ENCODE measurements at places on chromosomes 1 and 21.

GRCh38 chr1:78052685-78053405, 7.1 kb downstream of the GIPC2 start:
- no peak for DNase-seq

DNA sequence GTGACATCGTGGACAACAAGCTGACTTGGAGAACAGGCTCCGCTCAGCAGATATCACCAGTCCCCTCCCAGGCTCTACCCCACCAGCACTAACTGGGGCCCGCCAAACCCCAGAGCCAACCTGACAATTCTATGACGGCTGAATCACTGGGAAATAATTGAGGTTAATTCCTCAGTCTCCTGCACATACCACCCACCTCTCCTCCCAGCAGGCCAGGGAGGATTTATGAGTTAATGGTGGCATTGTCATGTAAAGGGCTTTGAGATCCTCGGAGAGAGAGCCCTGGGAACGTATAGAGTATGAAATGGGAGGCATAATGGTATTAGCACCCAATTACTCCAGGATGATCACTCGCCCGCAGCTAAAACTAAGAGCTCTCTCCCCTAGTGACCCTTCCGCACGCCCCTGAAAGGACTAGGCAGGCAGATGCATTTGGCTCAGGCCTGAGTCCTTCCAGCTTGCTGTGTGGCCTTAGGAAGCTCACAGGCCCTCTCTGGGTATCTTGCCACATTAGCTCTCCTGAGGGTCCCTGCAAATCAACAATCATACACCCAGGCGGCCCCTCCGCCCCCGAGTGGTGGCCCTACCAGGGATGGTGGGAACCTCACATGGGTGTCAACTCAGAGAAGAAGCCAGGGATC, 27.3 kb upstream of the PAX7 start:
- DNase-seq, result no peak

DNA sequence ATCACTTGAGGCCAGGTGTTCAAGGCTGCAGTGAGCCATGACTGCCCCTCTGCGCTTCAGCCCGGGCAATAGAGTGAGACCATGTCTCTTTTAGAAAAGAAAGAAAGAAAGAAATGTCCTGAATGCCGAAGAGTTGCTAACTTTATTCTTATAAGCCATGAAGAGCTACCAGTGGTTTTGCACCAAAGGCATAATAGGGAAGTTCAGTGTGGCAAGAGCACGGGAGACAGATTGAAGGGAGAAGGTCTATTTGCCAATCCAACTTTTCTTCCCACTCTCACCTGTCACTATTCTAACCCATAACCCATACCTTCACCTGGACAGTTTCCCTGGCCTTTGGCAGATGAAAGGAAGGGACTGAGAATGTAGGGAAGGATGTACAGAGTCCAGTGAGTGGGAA, 4.4 kb upstream of the PEA15 start:
- no peak for DNase-seq

GRCh38 chr21:22791986-22792560, 1793.9 kb downstream of the NCAM2 start:
- no peak for DNase-seq

- DNase-seq, result no peak
These were observed 387.4 kb upstream of the PKN2 start for GRCh38 chr1:88296642-88297041.

- no peak for DNase-seq
These were observed 23.4 kb downstream of the PRKCZ start for GRCh38 chr1:2073382-2074230.

- peak; percentile 94 for DNase-seq
These were observed at the start of gene NAV1 for GRCh38 chr1:201538612-201539551. Gene NAV1, plus strand, starts transcription at chr1:201539127. Its CDS starts 83,758 bp downstream, at chr1:201622885.

GRCh38 chr1:184158896-184159681, 107.6 kb downstream of the TSEN15 start:
- DNase-seq, result no peak

- no peak for DNase-seq
These were observed 22.1 kb upstream of the COL16A1 start for GRCh38 chr1:31725777-31726535.

DNA sequence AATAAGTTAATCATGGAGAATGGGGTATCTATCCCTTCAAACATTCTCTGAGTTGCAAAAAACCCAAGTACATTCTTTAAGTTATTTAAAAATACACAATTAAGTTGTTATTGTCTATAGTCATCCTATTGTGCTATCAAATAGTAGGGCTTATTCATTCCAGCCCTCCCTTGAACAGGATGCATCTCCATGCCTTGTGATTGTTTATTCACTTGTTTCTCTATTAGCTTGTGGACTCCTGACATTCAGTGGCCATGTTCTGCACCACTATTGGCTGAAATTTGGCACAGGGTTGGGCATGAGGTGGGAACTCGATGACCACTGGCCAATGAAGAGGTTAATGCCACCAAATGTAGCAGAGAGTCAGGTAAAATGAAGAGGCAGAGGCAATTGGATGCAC, 272.8 kb downstream of the TNR start:
- no peak for DNase-seq

- DNase-seq, result no peak
These were observed 515.3 kb upstream of the NR5A2 start for GRCh38 chr1:199512037-199512710.

DNA sequence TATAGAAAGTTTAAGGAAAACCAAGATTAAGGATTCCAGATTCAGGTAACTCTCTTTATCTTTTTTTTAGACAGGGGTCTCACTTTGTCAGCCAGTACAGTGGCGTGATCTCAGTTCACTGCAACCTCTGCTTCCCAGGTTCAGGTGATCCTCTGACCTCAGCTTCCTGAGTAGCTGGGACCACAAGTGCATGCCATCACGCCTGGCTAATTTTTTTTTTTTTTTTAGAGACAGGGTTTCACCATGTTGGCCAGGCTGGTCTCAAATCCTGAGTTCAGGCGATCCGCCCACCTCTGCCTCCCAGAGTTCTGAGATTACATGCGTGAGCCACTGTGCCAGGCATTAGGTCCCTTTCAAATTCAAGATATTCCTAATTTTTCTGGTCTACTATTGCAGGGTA, 15.9 kb downstream of the LZIC start:
- no peak for DNase-seq

- DNase-seq, result no peak
These were observed 10.9 kb downstream of the SMAP2 start for GRCh38 chr1:40384413-40384762.

- no peak for DNase-seq
These were observed 68.1 kb downstream of the URB2 start for GRCh38 chr1:229694053-229694693.

- no peak for DNase-seq
These were observed 24.2 kb upstream of the CD34 start for GRCh38 chr1:207935166-207935583.

DNA sequence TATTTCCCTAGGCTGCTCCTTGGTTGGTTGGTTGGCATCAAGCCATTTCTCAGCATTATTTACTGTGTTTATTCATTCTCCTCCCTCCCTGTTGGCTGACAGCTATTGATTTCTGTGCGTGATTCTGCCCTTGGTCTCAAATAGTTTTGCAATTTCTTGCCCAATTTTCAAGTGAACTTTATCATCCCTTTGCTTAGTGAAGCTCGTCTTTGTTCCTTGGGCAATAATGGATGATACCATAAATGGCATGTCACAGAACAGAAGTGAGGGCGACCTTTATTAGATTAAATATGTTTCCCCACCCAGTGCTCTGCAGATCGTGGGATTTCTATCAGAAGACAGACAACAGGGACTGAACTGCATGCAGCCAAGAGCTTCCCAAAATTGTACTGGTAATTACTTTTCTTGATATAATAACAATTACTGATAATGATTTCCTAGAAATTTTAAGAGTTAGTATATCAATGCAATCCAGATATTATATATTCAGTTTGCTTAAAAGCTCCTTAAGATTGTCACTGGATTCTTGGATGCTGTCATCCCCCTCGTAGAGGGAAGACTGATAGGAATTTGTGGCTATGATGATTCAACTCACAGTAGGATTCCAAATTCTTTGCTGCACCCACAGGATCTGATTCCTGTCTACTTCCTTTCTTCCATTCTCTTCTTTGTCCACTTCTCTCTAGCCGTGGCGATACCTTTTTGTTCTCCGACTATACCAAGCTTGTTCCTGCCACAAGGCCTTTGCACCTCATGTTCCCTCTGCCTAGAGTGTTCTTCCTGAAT, 122.1 kb upstream of the KAZN start:
- no peak for DNase-seq
